ENCODE measurements at places on chromosomes 7 and 10.
A peak's percentile ranks its signal among the peaks of the same experiment; 100 is the strongest.

- DNase-seq, result no peak
Measured at GRCh38 chr10:77177589-77177988, 460.0 kb downstream of the KCNMA1 start.

DNA sequence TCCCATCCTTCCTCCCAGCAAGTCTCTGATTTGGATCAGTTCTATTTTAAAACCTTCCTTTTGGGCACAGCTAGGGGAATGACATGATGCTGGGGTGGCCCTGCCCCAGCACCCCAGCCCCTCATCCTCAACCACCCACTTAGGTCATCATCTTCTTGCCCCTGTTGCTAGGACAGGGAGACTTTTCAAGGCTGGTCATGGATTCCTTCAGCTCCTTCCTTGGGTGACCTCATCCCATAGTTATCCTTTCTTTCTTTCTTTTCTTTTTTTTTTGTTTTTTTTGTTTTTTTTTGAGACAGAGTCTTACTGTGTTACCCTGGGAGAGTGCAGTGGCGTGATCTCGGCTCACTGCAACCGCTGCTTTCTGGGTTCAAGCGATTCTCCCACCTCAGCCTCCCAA lies 127.2 kb downstream of the WDFY4 start:
- peak; percentile 17 for DNase-seq

- DNase-seq, result no peak
Measured at GRCh38 chr7:46604241-46604661, 683.2 kb upstream of the IGFBP3 start.

GRCh38 chr10:91590142-91590903 lies 42.5 kb downstream of the PPP1R3C start:
- DNase-seq, result peak; percentile 96

- DNase-seq, result no peak
Measured at GRCh38 chr10:133180965-133181639, 21.1 kb downstream of the KNDC1 start.

- DNase-seq, result peak; percentile 84
Measured at GRCh38 chr10:126315494-126316177, 72.6 kb downstream of the ADAM12 start.

DNA sequence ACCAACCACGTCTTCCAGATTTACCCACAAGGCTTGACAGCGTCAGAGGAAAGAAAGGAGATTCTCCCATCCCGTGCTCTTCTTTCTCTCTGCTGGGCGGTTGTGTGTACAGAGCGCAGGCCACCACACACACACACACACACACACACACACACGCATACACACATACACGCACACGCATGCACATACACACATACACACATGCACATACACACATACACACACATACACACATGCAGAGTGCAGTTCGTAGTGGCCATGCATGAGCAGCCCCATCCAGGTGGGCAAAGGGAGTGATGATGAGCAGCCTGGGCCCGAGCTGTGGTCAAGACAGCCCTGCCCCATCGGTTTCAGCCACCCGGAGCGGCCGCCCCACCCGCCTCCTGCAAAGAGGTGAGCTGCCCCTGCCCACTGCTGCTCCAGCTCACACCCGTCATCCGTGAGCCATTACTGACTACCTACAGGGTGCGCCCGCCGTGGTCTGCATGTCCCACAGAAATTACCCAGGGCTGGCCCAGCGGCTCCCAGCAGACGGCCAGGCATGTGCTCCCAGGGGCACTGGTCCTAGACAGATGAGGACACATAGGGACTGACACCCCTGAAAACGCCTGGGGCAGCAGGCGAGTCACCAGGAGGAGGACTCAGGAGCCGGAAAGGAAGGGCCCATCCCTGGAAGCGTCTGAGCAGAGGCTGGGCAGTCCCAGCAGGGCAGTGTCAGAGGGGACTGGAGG lies 69.6 kb downstream of the ASB13 start:
- no peak for DNase-seq

DNA sequence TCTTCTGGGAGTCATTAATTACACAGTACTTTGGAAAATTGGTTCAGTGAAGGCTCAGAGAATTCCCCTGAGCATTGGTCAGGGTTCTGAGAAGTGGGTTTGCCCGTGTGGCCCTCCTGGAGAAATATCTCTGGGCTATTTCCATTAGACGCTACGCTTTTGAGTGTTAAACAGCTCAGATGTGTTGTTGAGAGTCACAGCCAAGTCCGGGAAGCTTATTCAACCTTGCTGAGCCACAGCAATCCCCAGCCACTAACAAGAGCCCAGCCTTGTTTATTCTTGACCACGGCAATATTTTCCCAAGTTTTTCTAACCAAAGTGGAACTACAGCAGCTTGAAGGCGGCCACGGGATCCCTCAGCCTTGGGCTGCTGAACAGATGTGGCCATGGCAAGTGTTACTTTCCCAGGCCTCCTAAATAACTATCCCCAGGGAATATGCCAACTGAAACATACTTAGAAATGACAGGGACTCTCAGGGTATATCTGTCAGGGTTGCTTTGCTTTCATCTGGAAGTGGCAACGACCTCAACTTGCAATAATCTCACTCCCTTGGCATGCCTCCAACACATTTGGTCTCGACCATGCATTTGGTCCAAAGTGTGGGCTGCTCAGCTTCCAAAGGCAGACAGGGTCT lies 214.7 kb downstream of the EMX2 start:
- no peak for DNase-seq
